Stimulated activated CD4-positive, alpha-beta T cell treated with anti-CD3 and anti-CD28 coated beads, Interleukin-15, amount 100 ng/mL, for 24 hours (primary cell): ENCODE measurements at places on chromosomes 2 and 18.

- no peak for DNase-seq
These were observed 113.8 kb upstream of the KLF7 start for GRCh38 chr2:207279520-207279919.

GRCh38 chr2:28716265-28716865, 35.3 kb upstream of the PPP1CB start:
- DNase-seq, result no peak

- DNase-seq, result no peak
These were observed 2012.3 kb upstream of the PIK3C3 start for GRCh38 chr18:39942702-39943101.

DNA sequence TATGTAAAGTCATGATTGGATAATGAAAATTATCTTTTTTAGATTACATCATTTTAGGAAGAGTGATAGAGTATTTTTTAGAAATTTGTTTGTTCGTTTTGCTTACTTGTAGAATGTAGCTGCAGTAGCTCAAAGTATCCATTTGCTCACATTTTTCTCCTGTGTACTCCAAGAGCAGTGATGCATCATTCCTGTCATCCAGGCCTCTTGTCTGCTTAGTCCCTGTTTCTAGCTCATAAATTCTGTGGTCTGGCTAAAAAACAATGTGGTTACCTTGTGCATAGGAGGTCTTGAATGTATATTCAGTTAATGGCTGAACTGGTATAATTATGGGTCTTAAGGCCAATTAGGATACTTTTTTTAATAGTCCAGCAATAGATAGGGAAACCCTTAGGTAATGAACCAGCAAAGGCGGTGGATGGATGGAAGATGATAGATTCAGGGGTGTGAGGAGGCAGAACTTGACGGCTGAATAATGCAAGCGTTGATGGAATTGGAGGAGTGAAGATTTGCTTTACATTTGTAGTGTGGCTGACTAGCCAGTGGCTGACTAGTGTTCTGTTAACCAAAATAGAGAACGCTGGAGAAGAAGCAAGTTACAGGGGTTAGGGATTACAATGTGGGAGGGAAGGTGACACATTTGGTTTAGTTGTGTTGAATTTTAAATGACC, 145.0 kb downstream of the ZNF407 start:
- DNase-seq, result no peak

- no peak for DNase-seq
These were observed 257.0 kb downstream of the DPP10 start for GRCh38 chr2:114699423-114699944.

GRCh38 chr2:168466190-168466737, 10.2 kb downstream of the CERS6 start:
- DNase-seq, result no peak

DNA sequence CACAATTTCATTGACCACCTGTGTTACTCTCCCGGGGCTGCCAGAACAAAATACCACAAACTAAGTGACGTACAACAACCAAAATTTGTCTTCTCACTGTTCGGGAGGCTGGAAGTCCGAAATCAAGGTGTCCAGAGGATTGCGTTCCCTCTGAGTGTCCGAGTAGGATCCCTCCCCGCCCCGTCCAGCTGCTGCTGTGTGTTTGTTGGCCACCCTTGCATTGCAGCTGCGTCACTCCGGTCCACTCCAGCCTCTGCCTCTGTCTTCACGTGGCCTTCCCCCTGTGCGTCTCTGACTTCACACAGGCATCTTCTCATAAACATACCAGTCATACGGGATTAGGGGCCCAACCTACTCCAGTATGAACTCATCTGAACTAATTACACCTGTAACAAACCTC, 251.8 kb upstream of the SMIM21 start:
- DNase-seq, result no peak

DNA sequence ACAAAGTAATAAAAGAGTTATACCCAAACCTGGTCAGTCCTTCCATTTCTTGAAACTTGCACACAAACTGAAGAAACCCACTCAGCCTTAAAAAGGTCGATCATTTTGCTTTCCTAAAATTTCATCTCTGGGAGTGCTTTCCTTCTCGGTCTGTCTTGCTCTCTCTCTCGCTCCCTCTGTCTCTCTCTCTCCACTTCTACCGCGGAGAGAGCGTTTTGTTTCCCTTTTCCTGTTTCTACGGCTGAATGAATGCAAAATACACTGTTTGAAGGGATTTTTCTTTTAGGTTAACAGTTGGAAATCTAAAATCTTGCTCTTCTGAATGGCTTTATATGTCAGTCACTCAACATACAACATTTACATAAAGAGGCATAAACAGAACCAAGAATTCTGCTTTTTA, 424.2 kb downstream of the TGIF1 start:
- no peak for DNase-seq

- DNase-seq, result no peak
These were observed 4.2 kb upstream of the WDFY1 start for GRCh38 chr2:223949241-223949840.

- no peak for DNase-seq
These were observed 724.5 kb downstream of the EPHA4 start for GRCh38 chr2:220847589-220847988.

- DNase-seq, result peak; percentile 26
These were observed 41.2 kb upstream of the DAPL1 start for GRCh38 chr2:158753641-158754611.

DNA sequence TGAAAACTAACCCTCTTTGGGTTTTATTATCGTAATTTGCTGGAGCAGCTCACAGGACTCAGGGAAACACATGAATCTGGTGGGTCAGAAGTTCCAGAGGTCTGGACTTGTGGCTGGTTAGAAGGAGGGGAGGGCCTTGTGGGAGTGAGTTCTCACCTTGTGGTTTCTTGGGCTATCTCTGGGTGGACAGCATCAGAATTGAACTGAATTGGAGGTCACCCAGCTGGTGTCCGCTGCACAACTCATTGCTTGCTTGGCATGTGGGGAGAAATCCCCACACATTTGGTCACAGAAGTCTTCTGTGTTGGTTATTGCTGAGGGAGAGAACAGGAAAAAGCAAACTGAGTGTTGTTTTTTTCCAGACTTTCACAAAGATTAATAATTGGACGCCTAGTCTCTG, 27.5 kb downstream of the ZNF892 start:
- no peak for DNase-seq

GRCh38 chr2:105087273-105087672, 49.4 kb downstream of the MRPS9 start:
- DNase-seq, result no peak

DNA sequence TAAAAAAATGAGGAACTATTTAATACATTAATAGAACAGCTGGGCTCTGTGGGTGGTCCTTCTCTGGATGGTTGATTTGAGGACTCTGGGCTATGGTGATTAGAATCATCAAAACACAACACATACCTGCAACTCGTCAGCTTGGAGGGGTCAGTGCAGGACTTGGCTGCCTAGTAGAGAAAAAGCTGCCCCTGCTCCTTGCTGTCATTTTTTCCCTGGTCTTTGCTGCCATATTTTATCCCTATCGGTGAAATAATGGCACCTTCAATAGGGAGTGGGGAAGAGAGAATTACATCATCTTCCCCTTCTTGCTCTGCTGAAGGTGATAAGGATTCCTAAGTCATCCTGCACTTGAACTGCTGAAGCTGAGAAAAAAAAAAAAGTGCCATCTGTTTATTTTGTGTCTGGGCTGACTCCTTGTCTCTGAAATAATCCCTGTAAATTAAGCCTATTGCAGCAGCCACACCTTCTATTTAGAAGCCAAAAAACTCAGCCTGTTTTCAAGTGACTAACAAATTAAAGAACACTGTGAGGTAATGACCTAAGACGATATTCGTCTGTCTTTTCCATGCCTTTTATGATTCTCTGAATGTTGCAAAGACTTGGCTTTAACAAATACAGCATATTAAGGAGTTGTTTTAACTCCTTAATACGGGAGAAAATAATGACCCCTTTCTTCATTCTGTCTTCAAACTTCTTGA, 89.3 kb downstream of the ACVR1 start:
- DNase-seq, result no peak

- no peak for DNase-seq
These were observed 453.3 kb upstream of the SALL3 start for GRCh38 chr18:78526275-78526674.

DNA sequence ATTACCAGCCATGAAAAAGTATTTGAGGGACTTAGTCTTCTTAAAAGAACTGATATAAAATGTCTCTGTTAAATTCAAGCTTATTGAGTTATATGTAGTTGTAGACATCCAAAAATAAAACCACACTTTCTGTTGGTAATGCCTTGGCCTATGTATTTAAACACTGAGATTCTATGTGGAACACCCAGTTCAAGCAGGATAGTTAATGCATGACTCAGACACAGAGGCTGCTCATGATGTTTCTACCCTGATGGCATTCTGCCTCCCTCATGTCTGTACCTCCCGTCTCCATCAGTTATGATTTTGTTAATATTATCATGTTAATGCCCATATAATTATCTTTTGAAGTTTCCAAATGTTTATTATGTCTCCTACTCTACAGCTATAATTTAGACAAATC, 164.5 kb downstream of the XIRP2 start:
- no peak for DNase-seq

- no peak for DNase-seq
These were observed 321.5 kb downstream of the SATB2 start for GRCh38 chr2:199136242-199136641.

GRCh38 chr2:234487356-234487755, 9.5 kb downstream of the ARL4C start:
- DNase-seq, result no peak

DNA sequence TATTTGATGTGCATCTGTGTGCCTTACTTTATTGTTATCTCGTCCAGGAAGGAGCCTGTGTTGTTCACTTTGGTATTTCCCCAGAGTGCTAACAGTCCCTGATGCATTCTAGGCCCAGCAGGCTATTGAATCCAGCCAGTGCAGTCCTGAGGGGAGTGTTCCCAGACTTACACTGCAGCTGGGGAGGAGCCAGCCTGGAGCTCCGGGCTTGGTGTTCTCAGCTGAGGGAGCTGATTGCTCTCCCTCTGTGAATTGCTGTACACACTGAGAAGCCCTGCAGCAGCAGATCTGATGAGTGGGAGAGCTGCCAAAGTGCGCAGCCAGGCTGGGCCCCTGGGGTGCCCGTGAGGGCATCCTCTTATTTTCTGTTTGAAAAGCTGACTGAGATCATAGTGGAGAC, 159.2 kb downstream of the GALNT3 start:
- no peak for DNase-seq
